ENCODE measurements at places on chromosomes 6 and 20.
A peak's percentile ranks its signal among the peaks of the same experiment; 100 is the strongest.

DNA sequence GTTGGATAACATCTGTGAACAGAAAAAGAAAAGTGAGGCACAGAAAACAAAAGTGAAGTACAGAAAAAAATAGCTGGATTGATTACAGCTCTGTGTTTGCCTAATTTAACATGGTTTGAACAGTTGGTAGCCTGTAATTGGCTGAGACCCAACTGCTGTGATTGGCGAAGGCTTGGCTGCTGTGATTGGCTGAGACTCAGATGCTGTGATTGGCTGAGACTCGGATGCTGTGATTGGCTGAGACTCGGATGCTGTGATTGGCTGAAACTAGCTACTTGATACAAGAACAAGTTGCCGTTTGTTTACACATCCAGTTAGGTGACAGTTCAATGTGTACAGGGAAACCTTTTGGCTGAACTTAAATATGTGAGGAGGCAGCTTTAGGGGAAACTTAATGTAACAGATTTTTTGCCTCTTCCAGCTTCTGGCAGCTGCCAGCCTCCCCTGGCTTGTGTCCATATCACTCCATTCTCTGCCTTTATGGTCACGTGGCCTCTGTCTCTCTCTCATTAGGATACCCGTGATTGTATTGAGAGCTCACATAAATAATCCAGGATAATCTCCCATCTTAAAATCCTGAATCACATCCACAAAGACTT, 223.4 kb upstream of the FOXA2 start:
- DNase-seq, result peak; percentile 27

GRCh38 chr6:143637691-143638090, 40.1 kb upstream of the PHACTR2 start:
- DNase-seq, result no peak

- DNase-seq, result no peak
Measured at GRCh38 chr6:159594750-159595117, 98.3 kb downstream of the SOD2 start.

DNA sequence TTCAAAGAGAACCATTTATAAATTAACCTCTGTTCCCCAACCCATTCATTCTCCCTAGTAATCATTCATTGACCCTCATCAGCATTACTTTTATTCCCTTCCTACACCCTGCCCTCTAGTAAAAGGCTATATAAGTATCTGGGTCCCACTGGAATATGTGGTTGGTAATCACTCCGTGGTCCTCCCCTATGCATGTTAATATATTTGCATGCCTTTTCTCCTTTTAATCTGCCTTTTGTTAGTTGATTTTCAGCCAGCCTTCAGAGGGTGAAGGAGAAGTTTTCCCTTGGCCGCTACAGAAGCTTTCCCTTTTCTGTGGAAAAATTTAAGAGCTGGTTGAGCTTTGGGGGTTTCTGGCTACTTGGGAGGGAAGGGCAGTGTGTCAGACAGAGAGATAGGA, 585.6 kb downstream of the UTRN start:
- no peak for DNase-seq

DNA sequence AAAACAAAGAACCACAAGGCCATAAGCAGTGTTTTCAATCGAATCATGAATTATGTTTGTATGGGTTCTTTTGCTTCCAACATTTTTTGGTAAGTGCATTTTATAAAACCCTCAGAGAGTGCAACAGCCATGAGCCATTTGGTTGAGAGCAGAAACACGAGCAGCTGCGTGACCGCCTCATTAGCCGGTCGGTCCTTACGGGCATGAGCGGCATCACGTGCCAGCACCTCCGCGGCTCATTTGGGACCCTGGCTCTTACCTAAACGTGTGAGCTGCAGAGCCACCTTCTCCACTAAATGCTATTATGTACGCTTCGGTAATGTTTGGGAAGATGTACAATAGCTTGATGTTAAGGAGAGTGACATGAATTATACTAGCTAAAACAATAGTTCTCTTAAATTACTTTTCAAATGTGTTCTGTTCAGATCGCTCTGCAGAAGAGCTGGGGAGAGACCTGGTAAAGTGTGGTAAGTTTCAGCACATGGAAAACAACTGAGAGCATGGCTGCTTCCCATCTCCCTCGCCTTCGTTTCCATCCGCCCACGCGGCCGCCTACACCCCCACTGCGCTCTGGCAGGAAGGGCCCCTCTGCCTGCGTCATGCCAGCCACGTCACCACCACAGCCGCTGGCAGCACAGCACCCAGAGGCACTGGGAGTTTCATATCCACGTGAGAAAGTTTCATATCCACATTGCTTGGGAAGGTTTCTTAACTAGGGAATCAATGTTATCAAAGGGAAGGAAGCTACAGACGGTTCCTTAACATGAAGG, 23.7 kb upstream of the PDE10A start:
- peak; percentile 56 for DNase-seq

DNA sequence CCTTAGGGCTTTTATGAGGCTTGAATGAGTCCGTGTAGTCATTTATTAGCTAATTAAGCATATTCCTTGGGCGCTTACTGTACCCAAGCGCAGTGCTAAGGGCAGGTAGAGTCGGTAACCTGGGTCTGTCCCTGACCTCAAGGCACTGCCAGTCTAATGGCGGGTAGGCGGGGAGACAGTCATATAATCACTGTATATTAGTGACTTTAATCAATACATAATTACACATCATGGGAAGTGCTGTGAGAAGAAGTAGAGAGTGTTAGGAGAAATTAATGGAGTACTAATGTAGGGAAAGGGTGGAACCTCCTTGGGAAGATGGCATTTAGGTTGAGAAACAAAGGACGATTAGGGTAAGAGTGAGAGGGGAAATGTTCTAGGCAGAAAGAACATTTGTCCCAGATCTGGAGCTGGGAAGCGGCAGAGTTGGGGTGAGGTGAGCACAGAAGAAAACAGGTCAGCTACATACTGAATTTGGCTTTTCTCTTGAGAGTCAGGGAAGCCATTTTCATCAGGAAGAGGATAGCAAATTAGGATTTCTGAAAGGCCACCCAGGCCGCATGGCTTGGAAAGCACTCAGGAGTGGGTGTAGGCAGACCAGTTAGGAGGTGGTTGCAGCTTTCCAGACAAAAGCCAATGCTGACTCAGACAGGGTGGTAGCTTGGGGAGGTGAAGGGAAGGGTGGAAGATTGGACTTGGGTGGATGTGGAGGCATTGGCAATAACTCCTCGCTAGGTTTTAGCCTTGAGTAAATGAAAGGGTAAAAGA, 954 bp upstream of the BLCAP start:
- DNase-seq, result no peak

- DNase-seq, result no peak
Measured at GRCh38 chr20:56552911-56553629, 20.0 kb downstream of the FAM209B start.

DNA sequence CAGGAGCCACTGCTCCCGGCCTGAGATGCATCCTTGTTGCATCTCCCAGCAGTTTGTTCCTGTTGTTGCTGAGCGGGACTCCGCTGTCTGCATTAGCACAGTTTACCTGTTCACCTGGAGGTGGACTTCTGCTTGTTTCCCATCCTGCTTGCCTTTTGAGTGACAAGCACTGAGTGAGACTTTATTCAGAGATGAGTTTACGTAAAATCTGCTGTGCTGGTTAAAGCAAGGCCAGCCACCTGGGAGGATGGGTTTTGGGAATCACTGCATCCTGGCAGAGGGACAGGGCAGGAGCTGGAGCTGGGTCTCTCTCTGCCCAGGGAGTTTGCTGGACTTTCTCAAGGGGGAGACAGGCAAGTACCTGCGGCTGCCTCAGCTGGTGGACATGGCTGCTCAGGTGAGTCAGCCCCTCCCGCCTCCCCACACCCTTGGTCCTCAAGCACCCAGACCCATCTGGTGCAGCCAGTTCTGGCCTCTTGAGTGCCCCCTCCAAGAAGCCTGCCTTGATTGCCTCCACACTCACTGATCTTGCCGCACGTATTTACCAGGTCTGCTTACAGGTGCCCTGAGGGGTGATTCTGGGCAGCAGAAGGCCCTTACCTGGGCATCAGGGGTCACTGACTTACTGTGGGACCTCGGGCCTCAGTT, 55.5 kb downstream of the SRC start:
- DNase-seq, result no peak

- peak; percentile 58 for DNase-seq
Measured at GRCh38 chr20:37915800-37916570, 13.1 kb downstream of the VSTM2L start.

GRCh38 chr6:111888928-111889695, 15.9 kb upstream of the FYN start:
- peak; percentile 57 for DNase-seq

DNA sequence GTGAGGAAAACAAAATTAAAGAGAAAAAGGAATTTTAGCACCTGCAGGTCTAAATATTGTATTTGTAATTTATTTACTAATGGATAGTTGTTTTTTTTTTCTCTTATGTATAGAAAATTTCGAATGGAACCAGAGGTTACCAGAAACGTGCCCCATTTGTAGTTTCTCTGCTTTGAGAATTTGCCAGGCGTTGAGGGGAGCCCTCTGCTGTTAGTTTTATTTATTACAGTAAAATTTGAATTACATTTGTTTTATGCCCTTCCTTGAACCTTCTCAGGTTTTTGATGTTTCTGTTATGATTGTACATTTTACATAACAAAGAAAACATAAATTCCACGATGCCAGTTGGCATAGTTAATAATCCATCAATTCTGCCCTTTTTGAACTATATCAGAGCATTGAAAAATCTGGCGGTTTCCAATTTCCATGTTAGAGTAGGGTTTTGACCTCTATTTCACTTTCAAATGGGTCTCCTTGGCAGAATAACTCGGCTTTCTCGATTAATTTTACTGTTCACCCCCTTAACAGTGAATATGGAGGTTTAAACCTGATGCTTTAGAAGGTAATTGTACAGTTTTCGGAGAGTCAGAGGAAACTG, 35.1 kb upstream of the RFPL4B start:
- DNase-seq, result no peak

- no peak for DNase-seq
Measured at GRCh38 chr6:81054036-81054435, 698.4 kb downstream of the TENT5A start.

- DNase-seq, result no peak
Measured at GRCh38 chr6:135121434-135121833, 59.7 kb upstream of the MYB start.

DNA sequence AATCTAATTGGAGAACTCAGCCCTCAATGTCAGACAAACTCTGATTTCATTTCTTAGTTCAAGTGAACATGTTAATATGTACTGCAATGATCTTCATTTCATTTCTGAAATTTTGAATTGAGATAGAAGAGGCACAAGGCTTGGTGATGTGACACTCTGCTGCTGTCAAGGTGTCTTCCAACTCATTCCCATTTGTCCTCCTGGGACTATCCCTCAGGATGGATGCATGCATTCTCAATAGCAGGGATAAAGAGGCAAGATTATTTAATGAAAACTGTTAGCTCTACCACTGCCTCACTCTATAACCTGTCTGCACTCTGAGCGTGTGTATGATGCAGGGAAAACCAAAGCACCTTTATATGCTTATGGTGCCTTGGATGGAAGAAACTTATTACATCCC, 78.7 kb downstream of the PLCB1 start:
- DNase-seq, result no peak

- no peak for DNase-seq
Measured at GRCh38 chr6:25180630-25181349, 98.4 kb upstream of the CARMIL1 start.

- DNase-seq, result no peak
Measured at GRCh38 chr6:170139531-170139930, 151.3 kb downstream of the DLL1 start.

GRCh38 chr6:33834401-33835392, 30.9 kb upstream of the MLN start:
- DNase-seq, result no peak

DNA sequence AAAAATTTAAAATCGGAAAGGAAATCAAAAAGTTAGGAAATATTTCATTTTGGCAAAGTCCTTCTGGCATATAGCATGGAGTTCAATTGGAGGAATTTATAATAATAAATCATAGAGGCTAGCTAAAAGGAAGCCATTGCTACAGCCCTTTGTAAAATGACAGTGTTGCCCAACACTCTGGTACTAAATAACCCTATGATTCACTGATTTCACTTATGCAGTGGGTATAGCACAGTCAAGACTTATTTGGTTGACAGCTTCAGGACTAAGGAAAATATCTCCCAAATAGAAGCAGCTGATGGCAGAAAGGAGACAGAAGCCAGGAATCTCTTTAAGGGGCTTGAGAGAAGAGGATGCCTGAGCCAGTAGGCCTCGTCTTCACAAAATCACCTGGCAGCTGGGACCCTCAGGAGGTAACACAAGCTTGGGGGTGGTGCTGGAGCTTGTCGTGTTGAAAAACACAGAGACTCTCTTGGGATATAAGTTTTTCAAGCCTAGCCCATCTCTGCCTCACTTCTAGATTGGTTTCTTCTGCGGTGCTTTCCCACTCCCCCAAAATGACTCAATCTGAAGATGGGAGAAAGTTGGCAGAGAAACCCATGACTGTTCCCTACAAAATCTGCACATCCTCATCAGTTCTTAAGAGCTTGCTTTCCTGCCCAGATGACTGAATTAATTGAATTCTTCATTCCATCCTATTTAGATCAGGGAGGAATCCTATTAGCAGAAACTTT, 38.4 kb upstream of the EYA4 start:
- DNase-seq, result no peak

DNA sequence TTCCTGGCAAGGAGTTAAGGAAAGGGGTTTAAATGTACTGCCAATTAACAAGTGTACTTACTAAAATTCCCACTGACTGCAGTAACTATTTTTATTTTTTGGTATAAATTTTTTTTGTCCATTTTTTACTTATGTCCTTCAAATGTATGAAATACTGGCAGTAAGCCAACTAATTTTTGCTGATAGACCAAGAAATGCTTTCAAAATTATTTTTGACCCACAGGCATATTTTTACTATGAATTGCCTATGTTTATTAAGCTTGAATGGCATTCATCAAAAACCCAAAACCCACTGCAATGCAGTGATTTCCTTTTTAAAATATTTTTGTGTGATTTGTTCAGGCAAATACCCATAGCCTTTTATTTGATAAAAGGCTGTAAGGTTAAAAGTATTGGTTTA, 560.1 kb downstream of the UTRN start:
- no peak for DNase-seq

DNA sequence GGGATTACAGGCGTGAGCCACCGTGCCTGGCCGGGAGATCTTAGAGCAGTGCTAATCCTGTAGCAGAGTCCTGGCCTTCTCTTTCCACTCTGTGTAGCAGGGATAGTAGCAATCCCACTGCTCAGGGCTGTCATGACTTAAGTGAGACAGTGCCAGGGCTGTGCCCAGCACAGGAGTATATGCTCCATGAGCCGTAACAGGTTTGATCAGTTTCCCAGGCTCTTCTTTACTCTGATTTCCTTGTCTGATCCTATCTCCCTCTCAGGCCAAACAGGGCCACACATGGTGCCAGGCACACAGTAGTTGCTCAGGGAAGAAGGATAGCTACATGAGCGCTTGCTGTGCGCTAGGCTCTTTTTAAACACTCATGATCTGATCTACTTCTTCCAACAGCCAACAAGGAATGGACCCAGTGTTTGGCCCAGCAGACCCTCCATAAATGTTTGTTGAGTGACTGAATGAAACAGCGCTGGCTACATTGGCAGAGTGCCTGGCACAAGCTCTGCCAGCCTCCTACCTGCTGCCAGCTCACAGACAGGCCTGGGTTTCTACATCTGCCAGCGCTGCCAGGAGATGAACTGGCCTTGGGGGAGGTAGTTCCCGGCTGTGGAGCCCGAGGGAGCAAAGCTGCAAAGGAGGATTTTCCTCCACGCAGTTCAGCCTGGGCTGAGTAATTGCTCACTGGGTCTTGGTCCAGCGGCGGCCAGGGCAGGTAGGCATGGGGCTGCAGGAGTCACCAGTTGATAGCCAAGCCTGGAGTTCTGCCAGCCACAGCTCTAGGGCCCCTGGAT, 36.9 kb downstream of the SNAI1 start:
- DNase-seq, result peak; percentile 40

GRCh38 chr20:44693627-44694026, 21.5 kb upstream of the CCN5 start:
- no peak for DNase-seq

GRCh38 chr6:64213697-64214096, 578.1 kb downstream of the PHF3 start:
- DNase-seq, result no peak

All from Ammon's horn (tissue), 1 donor.